Tibial artery (tissue), 4 donors: ENCODE measurements at places on chromosomes 11 and 22.

- no peak for DNase-seq
- H3K27me3 ChIP-seq, result no peaks in the 10 kb centered on the region
- no peaks in the 10 kb centered on the region for H3K4me1 ChIP-seq
Measured at GRCh38 chr11:131421066-131421855, 50.8 kb downstream of the NTM start.

- no peaks in the 10 kb centered on the region for H3K27me3 ChIP-seq
- no peak for DNase-seq
- H3K36me3 ChIP-seq, result no peaks in the 10 kb centered on the region
- H3K27ac ChIP-seq, result no peak overlapping the region
- H3K4me1 ChIP-seq, result no peaks in the 10 kb centered on the region
Measured at GRCh38 chr11:117420598-117420997, 92.9 kb downstream of the CEP164 start.

- H3K27me3 ChIP-seq, result no peaks in the 10 kb centered on the region
- H3K36me3 ChIP-seq, result peaks cover 17% of the 10 kb centered on the region
- no peak overlapping the region for H3K27ac ChIP-seq
- H3K4me3 ChIP-seq, result no peak overlapping the region
Measured at GRCh38 chr22:24405631-24406321, 21.6 kb upstream of the ADORA2A start.

DNA sequence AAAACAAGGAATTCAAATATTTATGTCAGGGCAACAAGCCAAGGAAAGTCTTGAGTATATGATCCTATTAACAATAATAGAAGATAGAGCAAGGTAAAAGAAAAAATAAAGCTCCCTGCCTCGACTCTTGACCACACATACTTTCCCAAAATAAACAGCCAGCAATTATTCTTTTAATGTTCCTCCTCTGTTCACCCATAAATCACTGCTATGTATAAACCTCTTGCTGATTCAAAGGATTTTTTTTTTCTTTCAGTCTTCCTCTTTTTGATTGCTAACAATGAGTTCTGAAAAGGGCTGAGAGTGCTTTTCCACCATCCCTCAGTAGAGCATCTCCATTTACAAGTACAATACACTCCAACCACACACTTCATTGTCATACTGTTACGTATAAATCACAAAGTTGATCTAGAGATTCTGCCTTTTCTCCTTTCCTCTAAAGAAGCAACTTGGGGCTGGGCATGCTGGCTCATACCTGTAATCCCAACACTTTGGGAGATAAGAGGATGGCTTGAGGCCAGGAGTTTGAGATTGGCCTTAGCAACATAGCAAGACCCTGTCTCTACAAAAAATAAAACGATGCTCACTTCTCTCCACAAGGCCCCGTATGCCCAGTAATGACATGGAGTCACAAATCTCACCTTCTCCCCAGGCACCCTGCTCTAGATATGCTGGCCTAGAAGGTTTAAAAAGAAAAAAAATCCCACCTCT lies 24.0 kb downstream of the RAB30 start:
- no peak overlapping the region for H3K4me3 ChIP-seq
- H3K27ac ChIP-seq, result no peak overlapping the region
- no peaks in the 10 kb centered on the region for H3K36me3 ChIP-seq
- no peak for DNase-seq
- H3K27me3 ChIP-seq, result no peaks in the 10 kb centered on the region

DNA sequence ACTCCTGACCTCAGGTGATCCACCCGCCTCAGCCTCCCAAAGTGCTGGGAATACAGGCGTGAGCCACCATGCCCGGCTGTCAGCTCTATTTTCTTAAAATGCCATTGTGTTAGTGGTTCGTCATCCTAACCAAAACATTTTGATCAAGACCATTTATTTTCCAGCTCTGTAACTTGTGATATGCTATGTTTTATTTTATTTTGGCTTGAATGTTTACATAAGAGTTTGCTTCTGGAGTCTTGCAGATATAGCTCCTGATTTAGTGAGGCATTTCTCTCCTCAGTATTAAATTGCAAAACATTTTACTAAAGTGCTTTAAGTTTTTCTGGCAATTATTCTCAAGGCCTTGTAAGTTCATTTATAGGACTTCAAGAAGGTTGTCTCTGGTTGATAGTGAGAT lies 4.4 kb downstream of the EP300 start:
- no peaks in the 10 kb centered on the region for H3K27me3 ChIP-seq
- H3K4me1 ChIP-seq, result peaks cover 86% of the 10 kb centered on the region
- H3K27ac ChIP-seq, result no peak overlapping the region
- no peaks in the 10 kb centered on the region for H3K36me3 ChIP-seq

- peaks cover 27% of the 10 kb centered on the region for H3K4me1 ChIP-seq
- H3K27me3 ChIP-seq, result no peaks in the 10 kb centered on the region
- no peak overlapping the region for H3K4me3 ChIP-seq
- H3K36me3 ChIP-seq, result peaks cover 26% of the 10 kb centered on the region
Measured at GRCh38 chr11:67582011-67582410, 1.6 kb upstream of the GSTP1 start.

DNA sequence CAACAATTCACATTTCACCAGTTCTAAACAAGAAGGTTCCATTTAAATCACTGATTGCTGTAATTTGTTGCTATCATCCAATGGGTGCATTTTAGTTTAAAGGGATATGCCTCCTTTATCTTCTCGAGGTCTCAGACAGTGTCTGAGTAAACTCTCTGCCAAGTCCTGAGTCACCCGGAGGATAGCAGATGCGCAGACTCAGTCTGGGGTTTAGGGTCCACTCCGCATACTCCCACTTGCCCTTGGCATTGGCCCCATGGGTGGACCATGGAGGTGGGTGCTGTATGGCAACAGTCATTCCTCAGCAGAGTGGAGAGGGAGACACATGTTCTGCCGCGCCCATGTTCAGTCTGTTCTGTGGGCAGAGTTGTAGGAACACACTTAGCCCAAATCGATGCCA lies 65.4 kb upstream of the CRTAM start:
- H3K4me3 ChIP-seq, result no peak overlapping the region
- no peaks in the 10 kb centered on the region for H3K4me1 ChIP-seq

DNA sequence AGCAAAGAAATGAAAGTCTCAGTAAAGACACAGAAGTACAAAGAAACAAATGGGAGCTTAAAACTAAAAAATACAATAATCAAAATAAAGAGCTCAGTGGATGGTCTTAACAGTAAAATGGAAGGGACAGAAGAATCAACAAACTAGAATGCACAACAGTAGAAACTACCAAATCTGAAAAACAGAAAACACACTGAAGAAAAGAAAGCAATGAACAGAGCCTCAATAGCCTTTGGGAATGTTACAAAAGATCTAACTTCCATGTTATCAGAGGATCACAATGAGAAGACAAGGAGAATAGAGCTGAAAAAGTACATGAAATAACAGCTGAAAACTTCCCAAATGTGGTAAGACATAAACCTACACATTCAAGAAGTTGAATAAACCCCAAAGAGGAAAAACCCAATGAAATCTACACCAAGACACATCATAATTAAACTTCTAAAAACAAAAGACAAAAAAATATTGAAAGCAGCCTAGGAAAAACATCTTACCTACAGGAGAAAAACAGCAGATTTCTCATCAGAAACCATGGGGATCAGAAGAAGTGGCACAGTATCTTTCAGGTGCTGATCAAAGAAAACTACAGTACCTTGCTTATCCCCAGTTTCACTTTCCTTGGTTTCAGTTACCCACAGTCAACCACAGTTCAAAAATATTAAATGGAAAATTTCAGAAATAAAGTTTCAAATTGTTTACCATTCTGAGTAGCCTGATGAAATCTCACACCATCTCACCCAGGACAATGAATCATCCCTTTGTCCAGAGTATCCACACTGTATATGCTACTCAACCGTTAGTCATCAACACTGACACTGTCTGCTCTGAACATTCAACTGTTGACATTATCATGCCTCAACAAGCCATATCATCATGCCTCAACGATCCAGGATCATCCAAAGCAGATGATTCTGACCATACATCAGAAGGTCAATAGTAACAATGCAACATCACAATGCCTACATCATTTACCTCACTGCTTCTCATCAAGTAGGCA lies 22.2 kb downstream of the RRAS2 start:
- DNase-seq, result no peak
- H3K27ac ChIP-seq, result no peak overlapping the region
- H3K27me3 ChIP-seq, result no peaks in the 10 kb centered on the region
- no peaks in the 10 kb centered on the region for H3K36me3 ChIP-seq

DNA sequence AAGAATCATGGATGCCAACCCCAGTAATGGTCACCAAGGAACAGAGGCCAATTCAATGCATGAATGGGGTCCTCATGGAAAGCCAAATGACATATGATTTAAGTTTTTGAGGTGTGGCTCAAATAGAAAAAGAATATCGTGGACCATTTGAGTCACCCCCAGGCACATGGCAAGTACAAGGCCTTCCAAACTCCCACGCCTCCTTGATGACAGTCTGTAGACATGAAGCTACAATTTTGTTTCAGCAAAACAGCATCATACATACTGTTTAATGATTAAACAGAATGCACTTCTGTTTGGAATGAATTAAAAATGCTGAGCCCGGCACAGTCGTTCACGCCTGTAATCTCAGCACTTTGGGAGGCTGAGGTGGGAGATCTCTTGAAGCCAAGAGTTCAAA lies 7.4 kb downstream of the FADD start:
- no peaks in the 10 kb centered on the region for H3K27me3 ChIP-seq
- peaks cover 17% of the 10 kb centered on the region for H3K36me3 ChIP-seq

GRCh38 chr11:126197277-126197939 lies 14.0 kb downstream of the RPUSD4 start:
- H3K27ac ChIP-seq, result no peak overlapping the region
- no peaks in the 10 kb centered on the region for H3K27me3 ChIP-seq
- H3K4me3 ChIP-seq, result no peak overlapping the region
- DNase-seq, result no peak
- H3K36me3 ChIP-seq, result peaks cover 89% of the 10 kb centered on the region
- no peaks in the 10 kb centered on the region for H3K4me1 ChIP-seq

DNA sequence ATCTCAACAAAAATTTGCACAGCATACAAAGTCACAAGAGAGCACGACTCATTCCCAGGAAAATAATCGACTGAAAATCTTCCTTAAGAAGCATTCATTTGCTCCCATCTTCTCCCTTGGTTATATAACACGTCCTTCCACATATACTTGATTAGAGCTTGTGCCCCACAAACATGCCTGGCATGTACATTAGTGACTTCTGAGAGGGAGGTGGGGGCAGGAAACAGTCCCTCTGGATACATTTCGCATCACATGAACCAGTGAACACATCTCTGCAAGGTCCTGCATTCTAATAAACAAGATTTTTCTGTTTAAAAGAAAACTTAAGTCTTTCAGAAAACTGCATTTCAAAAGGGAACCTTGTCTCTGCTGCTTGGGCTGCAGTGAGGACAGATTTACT lies 54.1 kb upstream of the IGLL5 start:
- no peaks in the 10 kb centered on the region for H3K4me1 ChIP-seq
- no peaks in the 10 kb centered on the region for H3K36me3 ChIP-seq
- no peaks in the 10 kb centered on the region for H3K27me3 ChIP-seq
- no peak for DNase-seq
- no peak overlapping the region for H3K4me3 ChIP-seq

DNA sequence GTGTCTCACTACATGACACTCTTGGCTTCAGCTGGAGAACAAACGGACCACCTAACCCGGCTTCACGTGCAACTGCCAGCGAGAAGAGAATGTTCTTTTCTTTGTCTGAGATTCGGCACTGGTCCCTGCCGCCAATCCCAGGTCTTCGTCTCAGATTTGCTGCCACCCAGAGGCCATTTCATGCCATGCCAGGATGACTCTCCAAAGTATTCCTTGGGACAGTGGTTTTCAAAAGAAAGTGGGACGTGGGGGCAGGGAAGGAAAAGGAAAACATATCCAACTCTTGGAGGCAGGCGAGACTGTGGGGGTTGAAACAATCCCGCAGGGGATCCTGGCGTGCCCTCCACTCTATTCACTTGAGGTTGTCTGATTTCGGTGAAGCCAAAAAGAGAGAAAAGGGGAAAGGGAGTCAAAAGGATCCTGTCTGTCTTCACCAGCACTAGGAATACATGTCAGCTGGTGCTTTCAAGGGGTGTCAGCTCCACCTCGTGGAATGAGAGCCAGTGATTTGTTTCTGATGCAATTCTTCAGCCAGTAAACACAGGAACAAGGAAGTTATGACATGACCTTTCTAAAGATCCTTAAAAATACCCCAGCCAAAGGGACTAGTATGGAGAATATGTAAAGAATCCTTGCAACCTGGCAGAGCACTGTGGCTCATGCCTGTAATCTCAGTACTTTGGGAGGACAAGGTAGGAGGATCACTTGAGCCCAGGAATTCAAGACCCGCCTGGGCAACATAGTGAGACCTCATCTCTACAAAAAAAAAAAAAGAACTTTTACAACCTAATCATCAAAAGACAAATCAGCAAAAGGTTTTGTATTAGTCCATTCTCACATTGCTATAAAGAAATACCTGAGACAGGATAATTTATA lies 41.0 kb upstream of the APLNR start:
- no peaks in the 10 kb centered on the region for H3K27me3 ChIP-seq
- H3K4me3 ChIP-seq, result no peak overlapping the region
- H3K27ac ChIP-seq, result no peak overlapping the region
- H3K36me3 ChIP-seq, result no peaks in the 10 kb centered on the region
- no peaks in the 10 kb centered on the region for H3K4me1 ChIP-seq
- DNase-seq, result peak; percentile 77

DNA sequence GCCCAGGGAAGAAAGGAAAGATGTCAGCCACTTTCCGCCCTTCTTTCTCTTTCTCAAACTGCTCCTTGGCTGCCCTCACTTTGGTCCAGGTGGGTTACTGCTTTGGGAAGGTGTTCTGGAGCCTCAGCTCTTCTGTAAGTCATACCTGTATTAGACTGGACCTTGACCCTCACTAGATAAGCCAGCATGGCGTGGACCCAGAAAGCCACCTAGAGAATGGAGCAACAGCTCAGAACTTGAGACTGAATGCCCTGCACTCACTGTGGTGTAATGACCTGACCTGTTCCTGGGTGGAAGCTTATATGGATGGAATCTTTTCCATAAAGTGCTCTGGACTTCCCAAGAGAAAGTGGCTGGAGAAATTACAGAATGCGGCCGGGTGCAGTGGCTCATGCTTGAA lies 15.6 kb downstream of the ACP2 start:
- H3K4me1 ChIP-seq, result no peaks in the 10 kb centered on the region
- H3K27me3 ChIP-seq, result no peaks in the 10 kb centered on the region
- no peak overlapping the region for H3K27ac ChIP-seq

- H3K27me3 ChIP-seq, result no peaks in the 10 kb centered on the region
- H3K4me1 ChIP-seq, result no peaks in the 10 kb centered on the region
- DNase-seq, result no peak
- H3K36me3 ChIP-seq, result no peaks in the 10 kb centered on the region
Measured at GRCh38 chr11:108624196-108624925, 30.8 kb upstream of the EXPH5 start.
